ENCODE measurements at places on chromosomes 7 and 10.

DNA sequence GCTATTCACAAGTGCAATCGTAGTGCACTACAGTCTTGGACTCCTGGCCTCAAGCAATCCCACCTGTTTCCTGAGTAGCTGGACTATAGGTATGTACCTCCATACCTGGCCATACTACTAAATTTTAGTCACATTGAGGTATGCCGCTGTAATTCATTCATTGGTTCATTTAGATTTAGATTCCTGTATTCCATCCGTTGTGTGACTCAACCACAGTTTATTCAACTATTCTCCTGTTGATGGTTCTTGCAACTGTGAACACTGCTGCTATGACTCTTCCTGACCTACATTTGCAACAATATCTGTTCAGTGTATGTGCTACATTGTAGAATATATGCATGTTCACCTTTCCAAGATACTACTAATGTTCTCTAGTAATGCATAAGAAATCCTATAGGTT is 8.0 kb upstream of the ZCCHC24 start:
- no peak for DNase-seq

GRCh38 chr7:134866617-134867016 is 87.2 kb downstream of the CALD1 start:
- DNase-seq, result no peak

GRCh38 chr10:61752111-61753011 is 89.6 kb downstream of the CABCOCO1 start:
- DNase-seq, result peak; percentile 18

DNA sequence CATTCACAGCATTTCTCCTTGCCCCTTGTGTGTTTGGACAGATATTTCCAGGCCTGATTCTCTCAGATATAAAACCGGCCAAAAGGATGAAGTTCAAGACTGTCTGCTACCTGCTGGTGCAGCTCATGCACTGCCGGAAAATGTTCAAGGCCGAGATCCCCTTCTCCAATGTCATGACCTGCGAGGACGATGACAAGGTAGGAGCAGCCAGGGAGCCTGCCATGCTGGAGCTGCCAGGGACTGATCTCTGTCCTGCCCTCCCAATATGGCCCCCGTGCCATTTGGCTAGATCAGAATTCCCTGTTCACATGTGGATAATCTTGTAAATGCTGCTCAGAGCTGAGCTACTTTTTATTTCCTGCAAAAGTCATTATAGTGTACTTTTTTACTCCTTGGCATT is 87.8 kb downstream of the ADCY1 start:
- DNase-seq, result peak; percentile 3

- DNase-seq, result peak; percentile 21
Measured at GRCh38 chr10:73251683-73252444, 580 bp downstream of the MRPS16 start.

- DNase-seq, result no peak
Measured at GRCh38 chr7:158272091-158272490, 315.5 kb downstream of the PTPRN2 start.

DNA sequence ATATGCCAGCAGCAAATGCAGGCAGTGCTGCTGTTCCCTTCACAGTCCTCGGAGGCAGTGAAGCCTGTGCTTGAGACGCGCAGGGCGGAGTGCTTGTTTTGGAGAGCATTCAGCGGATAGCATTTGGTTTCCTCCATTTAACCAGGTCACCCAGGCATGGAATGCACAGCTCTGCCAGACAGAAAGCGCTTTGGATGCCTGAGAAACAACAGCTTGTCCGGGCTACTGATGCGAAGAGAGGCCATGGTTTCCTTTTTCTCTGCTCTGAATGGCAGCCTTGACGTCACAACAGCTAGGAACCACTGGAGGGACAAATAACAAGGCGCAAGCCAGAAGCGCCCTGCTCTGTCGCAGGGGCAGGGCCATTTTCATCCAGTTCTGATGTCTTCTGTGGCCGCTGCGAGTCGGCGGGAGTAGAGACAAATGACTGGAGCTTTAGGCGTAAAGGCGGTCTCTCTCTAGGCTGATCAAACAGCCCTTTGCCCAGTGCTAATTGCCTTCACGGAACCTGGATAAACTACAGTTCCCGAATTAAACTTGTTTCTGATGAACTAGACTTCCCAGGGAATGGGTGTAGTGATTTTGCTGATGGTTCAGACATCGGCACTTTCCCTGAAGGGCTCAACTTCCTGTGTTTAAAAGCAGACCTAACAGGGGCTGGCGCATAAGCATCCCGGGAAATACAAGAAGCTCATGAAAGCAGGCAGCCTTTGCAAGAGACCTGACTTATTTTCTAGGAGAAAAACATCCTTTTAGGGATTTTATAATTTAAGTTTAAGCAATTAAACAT is 187.6 kb upstream of the KLF14 start:
- no peak for DNase-seq

DNA sequence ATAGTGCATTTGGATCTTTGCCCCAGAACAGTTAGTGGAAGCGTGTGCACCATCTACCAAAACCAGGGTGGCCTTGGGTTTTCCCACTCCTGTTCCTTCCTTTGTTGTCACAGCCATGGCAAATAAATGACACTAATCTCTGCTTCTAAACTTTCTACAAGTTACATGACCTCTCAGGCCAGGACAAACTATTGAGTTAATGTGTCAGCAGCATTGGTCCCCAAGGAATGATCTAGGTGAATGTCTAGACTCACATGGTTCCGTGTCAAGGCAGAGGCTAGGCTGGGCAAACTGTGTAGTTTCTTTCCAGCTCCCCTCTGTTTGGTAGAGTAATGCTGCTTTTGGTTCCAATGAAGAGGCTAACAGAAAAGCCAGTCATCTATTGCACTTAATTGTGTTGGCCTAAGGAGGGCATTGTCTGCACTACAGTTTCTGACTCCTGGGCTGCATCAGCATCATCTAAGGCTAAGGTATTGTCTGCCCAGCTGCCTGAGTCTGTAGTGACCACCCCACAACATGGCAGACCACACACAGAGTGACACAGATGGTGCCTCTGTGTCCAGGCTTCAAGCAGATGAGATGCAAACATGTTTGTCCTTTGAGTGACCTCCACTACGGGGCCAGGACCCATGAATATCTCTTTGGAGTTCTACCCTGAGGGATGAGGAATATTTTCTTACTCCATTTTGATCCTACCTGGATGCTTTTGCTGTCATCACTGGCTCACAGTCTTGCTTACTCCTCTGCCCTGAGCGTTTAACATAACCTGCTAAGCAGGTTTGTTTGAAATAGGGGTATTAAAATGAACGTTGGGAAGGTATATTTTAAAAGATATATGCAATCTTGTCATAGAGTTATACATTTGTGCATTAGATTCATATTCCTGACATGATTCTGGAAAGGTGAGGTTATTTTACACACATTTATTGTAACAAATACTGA is 1.7 kb downstream of the CYP3A4 start:
- no peak for DNase-seq

DNA sequence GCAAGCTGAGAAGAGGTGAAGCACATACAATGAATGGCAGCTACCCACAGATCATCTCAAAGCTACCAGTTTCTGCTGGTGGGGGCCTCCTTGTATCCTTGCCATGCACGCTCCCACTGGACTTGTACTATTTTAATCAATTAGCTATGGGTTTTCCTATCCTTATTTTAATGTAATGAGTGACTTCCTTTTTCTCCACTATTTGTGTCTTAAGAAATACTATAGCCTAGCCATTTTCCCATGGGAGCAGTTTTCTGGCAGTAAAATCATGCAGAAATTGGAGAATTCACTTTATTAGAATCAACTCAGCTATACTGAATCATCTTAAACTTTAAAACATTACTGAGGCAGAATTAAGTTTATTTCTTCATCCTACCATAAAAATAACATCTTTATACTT is 73.5 kb downstream of the CTNNA3 start:
- DNase-seq, result no peak

DNA sequence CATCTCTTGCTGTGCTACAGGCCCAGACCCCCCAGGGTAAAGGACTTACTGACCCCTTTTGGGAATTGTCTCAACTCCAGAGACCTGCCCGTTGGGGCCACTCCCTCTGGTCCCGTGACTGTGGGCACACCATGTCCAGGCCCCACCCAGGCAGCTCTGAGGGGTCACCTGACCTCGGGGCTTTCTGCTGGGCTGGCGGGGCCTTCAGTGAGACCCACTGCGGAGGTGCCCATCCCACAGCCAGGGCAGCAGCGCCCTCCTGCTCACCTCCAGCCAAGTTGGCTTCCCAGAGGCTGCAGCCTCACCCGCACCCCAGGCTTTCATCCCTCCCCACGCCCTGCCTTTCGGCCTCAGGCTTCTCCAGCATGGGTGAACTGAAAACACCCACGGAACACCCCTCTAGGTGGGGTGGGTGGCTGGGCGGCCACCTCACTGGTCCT is 147.2 kb downstream of the DNAJB6 start:
- DNase-seq, result peak; percentile 15

DNA sequence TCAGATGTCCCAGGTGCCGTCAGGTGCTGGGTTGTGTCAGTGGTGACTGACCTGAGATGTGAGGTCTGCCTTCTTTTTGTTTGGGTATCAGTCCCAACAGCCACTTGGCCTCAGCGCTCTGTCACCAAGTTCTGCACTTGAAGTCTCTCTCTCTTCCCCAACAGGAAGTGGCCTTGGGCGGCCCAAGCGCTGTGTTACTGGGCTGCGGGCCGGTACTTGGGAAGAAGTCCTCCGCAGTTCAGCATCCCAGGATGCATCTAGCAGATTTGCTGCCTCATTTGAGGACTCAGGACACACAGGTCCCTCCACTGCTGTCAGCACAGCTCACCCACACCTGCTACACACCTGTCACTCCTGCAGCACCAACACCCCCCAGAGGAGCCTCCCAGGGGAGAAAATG is 40.1 kb downstream of the LYZL2 start:
- no peak for DNase-seq

- DNase-seq, result no peak
Measured at GRCh38 chr7:8638076-8638475, 204.7 kb downstream of the NXPH1 start.

GRCh38 chr10:24162206-24162985 is 46.5 kb upstream of the KIAA1217 start:
- DNase-seq, result no peak

DNA sequence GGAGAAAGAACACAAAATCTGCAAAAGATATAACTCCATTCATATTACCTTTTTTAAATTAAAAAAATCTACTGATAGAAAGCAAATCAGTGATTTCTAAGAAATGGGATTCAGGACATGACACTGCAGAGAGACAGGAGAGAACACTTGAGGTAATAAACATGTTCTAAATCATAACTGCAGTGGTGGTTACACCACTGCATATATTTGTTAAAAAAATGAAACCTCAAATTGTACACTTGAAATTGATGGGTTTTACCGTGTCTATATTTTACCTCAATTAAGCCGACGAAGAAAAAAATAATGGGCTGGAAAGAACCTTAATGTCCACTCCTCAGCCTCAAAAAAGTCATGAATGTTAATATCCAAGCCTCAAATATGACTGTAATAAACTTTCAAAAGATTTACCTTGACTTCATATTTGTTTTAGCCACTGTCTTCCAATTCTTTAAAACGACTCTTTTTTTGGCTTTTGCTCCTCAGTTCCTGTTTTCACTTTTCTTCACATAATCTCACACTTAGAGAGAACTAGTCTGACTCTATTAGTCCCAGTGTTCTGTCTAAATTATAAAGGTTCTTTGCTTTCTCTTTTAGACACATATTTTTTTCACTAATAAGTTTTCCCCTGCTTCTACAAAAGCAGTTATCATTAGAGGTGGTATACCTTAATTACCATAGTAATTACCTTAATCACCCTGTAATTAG is 502.4 kb downstream of the GRM8 start:
- DNase-seq, result no peak

DNA sequence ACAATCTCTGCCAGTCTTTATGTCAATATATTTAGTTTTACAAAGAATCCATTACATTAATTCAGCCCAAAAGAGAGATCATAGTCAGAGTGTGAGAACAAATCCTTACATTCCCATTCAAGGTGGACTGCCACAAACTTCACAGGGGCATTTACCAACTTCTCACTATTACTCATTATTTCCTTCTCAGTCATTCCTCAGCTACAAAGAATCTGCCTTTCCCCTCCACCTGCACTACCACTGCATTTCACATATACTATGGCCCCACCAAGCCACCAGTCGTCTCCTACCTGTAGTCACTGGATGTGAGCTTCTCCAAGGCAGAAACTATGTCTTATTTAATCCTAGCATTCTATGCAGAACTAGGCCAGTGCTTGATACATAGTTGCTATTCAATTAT is 94.3 kb downstream of the USP6NL start:
- DNase-seq, result no peak

- DNase-seq, result no peak
Measured at GRCh38 chr7:123979876-123980275, 53.0 kb downstream of the TMEM229A start.

DNA sequence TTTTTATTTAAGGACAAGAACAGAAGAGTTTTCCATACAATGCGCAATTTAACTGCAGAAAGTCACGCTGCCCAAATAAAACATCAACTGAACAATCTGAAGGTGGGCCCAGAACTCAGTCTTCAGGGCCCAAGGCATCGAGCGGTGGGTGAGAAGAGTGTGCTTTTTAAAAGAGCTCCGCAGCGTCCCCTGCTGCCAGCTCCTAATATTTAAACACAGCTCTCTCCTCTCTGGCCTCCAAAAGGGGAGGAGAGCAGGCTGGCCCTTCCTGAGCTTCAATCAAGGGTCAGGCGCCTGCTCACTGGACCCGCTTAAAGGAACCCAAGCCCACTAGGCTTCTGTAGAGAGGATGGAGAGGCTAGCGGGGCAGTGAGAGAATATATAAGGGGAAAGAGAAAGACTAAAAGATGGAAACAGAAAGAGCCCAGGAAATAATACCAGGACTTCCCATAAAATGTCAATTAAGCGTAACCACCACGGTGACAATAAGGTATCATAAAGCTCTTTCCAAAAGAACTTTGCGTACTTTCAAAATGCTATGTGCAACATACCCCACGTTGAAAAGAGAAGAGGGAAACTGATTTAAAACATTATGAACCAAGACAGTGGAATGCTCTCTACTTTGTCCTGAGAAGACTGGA is 2.8 kb downstream of the FAM53B start:
- peak; percentile 82 for DNase-seq
